ENCODE measurements at places on chromosomes 6 and 20.

DNA sequence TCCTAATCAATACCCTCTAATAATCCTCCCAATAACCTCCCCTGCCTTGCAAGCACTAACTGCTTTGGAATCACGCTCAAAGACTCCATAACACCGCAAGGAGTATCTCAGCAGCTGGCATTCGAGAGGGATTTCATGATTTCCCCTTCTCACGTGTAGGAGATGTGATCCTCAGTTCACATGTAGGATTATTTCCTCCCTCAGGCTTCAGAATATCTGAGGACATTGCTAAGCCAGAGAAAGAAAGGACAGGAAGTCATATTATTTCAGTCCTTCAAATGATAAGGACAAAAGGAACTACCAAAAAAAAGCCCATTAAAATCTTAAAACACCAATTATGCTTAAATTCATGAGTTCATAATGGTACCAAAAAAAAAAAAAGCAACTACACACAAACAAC lies 122.9 kb downstream of the NFATC2 start:
- no peak for DNase-seq

GRCh38 chr20:37970856-37971245 lies 62.4 kb downstream of the TTI1 start:
- DNase-seq: no peak

- DNase-seq: no peak
These were observed 60.7 kb downstream of the BMP7 start for GRCh38 chr20:57205606-57206219.

DNA sequence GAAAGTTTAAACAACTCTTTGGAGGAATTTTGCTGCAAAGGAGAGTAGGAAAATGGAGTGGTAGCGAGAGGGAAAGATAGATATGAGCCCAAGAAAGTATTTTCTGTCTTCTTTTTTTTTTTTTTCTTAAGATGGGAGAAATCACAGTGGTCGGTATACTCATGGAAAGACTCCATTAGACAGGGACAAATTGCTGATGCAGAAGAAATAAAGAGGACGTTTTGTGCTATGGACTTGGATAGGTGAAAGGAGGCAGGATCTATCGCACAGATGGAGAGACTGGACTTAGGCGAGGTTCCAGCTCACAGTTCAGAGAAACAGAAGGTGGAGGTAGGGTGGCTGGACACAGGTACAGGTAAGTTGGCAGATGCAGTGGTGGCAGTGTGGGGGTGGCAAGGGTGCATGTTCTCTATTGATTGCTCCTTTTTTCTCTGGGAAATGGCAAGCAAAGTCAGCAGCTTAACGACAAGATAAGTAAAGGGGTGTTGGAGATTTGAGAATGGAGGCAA lies 44.2 kb upstream of the ARMC2 start:
- DNase-seq: no peak

DNA sequence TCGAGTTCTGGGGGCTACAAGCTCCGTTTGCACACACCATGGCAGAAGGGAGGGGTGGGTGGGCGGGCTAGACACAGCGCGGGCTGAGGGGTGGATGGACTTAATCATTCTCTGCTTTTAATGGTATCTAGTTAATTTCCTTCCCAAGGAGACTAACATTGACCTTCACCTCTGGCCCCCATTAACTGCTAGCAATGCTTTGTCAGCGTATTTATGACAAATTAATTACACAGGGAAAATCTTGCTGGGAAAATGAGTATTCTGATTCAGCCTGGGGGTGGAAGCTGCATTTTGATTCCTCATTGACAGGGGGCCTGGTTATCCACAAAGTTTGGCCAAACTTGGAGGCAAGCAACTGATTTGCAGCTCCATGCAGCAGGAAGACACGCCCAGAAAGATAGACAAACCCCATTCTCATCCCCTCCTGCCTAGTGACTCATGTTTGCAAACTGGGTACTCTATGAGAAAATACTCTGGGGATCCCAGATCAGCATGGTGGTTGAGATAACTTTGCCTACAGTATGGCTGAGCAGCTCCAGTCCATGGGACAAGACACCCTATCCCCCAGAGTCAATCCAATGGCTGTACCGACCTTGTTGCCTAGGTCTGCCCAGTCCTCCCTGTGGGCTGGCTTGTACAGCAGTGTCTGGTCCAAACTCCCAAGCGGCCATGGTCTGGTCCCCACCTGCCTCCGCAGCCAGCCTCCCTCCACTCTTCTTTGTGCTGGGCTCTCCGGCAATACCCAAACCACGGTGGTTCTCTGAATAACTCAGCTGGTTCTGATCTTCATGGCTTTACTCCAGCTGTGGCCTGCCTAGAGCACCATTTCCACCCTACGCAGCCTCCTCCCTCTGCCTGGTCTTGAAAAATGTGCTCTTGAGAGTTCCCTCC lies 19.7 kb downstream of the ZBP1 start:
- no peak for DNase-seq

All from CD4-positive, alpha-beta T cell treated with Interleukin-15 for 1 hour (primary cell).